ENCODE measurements at places on chromosomes 1 and 21.

DNA sequence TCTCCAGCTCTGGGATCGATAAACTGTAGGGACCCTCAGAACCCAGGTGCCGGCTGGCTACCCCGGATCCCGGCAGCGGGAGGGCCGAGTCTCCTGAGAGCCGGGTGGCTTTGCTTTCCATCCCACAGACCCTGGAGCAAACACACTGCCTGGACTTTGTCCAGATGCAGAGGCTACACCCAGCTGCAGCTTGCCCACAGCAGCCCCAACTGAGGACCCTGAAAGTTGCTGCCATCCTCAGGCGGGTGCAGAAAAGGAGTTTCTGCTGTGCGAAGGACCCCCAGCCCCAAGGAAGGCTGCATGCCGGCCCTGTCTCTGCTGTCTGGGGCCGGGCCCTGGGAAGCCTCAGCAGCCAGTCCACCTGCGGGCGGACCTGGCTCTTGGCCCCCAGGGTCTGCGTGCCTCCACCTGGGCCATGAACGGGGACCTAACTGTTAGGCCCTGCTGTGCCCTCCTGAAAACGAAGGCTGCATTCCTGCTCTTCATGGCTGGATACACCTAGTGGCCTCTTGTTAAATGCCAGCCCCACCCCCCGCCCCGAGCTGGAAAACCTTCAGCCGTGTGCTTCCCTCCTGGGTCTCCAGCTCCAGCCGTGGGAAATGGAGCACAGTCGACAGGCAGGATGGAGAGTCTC lies 97.5 kb upstream of the ARHGEF16 start:
- no peak for DNase-seq

DNA sequence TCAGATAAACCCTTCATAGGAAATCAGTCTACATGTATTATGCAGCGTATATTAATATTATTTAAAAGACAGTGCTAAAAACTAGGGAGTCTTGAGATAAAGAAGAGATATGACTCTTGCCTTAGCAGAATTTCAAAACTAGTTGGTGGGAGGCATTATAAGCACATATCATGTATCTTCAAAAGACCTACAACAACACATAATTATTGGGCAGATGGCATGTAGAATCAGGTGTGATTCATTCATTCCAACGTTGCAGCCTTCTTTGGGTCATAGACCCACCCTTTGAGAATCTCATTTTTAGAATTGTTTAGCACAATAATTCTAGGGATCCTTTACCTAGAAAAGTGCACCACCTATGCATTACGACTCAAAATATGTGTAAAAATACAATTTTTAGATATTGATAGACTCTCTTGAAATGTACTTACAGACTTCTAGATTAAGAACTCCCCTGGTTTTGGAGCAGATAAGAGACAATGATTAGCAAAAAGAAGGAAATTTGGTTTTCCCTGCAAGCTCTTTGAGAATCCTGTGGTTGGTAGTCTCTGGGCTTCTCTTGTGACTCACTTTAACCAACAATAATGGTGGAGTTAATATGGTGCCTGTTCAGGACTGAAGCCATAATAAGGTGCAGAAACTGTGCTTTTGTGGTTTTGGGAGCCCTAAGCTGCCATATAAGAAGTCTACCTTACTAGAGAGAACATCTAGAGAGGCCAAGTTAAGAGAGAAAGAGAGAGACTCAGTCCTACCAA lies 85.3 kb upstream of the RGS4 start:
- no peak for DNase-seq

DNA sequence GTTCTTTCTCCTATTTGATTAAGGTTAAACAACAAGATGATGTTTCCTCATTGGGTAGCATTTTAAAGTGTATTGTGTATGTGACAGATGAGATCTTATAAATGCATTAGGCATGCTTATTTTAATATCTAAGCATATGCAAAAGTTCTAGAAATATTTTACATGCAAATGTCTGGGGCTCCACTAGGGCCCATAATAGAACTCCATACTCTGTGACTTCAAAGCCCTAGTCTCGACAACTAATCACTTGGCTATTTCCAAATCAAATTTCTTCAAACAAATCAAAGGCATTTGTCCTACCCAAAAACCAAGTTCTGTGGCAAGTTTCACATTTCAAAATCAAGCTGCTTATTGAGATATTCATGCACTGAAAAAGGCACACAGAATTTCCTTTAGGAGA lies 385.6 kb upstream of the ST6GALNAC5 start:
- no peak for DNase-seq

GRCh38 chr1:191913260-191913977 lies 244.8 kb upstream of the RGS18 start:
- no peak for DNase-seq

GRCh38 chr1:145750426-145750825 lies 31.1 kb downstream of the CD160 start:
- DNase-seq: no peak

DNA sequence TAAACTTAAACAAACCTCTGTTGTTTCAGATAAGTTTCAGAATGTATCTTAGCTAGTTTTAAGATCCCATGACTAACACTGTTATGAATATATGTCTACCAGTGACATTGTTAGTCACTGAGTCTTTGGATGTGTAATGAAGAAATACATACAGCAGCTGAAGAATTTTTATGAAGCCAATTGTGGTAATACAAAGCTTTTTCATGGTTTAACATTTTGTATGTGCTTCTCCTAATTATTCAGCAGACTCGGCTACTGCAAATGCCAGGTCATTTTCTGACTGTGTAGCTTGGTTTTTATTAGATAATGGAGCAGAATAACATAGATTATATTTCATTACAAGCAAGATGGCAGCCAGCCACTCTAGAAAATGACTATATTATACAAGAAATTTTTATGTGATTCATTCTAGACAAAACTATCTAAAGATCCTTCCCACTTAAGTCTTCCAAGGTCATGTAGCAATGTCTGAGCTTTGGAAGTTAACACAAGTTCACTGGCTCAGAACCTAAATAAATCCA lies 147.8 kb downstream of the TNFSF18 start:
- DNase-seq: no peak

DNA sequence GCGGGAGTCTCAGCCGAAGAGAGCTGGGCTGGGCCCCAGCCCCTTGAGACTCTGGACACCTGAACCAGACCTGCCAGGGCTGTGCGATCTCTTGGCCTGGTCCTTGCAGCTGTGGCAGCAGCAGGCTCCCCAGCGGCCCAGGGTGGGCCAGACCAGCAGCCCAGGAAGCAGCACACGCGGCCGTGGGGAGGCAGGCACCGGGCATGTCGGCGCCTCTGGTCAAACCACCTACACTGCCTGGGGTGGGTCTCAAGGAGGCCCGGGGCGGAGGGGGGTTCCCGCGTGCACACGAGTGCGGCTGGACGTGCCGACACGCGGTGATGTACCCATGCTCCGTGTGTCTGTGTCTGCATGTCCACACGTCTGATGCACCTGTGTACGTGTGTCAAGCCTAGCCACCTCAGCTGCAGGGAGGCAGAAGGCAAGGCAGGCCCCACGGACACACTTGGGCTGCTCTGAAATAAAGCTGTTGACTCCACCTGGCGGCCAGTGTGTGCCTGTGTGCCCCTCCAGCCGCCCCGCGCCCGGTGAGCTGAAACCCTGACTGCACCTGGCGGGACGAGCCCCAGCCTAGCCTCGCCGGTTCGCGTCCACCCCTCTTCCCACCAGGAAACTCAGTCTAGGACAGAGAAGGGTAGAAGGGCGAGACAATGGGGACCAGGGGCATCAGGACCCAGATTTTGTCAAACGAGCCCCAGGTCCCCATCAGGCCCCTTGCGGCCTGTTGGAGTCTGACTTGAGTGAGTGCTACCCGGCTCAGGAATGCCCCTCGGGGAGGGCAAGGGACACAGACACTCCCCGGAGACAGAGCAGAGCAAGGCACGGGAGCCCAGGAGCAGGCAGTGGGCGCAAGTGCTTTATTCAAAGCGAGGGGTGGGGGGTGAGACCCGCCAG lies 11.6 kb downstream of the SCNN1D start:
- DNase-seq: no peak

DNA sequence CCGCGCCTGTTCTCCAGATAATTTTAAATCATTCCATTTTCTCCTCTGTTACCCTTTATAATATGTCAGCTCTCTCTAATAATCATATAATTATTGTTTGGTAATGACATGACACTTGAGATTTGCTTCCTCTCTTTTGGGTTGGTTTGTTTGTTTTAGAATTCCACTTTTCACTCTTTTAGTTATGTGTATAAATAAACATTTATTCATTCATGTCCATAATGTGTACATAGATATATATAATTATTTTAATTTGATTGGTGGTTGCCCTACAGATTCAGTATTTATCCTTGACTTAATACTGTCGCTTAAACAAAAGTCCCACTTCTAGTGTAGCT lies 93.4 kb upstream of the FMN2 start:
- DNase-seq: no peak

- no peak for DNase-seq
Observed at GRCh38 chr21:32122082-32122481, 156.8 kb downstream of the MIS18A start.

DNA sequence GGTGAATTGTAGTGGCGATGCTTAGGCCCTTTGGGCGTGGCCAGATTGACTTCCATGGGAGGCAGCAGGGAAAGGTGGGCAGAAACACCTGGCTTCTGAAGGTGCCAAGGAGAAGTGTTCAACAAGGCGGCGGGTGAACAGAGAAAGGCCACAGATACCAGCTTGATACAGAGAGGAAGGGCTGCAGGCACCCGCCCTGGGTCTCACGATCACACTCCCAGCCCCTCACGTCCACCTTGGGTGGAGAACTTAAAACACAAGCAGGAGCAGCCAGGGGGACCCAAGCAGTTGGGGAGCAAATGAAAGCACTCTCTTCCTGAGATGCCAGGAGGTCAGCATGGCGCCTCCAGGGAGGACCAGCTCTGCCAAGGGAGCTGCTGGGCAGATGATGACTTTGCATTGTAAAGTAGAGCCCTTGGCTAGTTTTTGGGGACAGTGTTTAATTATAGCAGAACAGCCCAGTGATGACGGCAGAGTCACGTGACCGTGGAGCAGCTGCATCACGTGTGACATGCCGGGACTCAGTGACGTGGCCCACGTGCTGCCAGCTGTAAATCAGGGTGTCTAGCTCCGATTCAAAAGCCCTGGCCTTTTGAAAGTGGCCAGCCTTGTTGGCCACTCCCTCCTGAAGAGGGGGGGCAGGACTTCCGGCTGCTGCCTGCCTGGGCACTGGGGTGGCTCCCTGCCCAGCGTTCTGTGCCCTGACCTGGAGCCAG lies 19.0 kb downstream of the SLC37A1 start:
- no peak for DNase-seq

DNA sequence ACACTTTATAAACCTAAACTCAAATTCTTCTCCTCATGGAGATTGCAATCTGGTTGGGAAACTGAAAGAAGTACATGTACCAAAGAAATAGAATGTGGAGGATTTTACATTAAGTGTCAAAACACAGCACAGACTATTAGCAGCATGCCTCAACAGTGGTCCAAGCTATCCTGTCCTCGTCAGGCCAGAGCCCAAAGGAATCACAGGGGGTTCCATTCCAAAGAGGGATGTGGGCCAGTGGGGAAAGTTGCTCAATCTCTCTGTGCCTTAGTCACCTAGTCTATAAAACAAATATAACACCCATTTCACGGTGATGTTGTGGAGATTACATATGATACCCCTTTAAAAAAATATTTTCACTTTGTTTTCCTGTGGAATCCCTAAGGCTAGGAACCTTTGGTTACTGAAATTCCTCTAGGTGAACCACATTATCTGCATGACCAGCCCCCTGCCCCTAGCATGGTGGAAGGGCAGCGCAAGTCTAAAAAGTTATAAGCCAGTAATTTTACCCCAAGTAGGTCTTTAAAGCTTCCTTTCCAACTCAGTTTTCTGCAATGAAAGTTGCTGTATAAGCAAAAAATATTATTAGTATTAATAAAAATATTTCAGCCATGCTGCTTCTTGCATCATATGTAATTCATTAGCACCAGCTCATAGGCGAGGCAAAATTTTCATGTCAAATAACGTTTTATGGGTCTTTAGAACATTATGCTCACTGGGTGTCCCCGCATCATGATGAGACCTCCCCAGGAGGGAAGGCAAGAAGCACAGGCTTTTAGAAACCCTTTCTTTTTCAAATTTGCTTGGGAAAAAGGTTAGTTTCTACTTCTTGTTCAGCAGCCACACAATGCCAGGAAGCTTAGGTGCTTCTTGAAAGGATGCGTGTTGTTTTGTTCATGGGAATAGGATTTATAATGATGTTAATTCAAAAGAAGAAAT lies 548.8 kb upstream of the PKN2 start:
- DNase-seq: no peak

DNA sequence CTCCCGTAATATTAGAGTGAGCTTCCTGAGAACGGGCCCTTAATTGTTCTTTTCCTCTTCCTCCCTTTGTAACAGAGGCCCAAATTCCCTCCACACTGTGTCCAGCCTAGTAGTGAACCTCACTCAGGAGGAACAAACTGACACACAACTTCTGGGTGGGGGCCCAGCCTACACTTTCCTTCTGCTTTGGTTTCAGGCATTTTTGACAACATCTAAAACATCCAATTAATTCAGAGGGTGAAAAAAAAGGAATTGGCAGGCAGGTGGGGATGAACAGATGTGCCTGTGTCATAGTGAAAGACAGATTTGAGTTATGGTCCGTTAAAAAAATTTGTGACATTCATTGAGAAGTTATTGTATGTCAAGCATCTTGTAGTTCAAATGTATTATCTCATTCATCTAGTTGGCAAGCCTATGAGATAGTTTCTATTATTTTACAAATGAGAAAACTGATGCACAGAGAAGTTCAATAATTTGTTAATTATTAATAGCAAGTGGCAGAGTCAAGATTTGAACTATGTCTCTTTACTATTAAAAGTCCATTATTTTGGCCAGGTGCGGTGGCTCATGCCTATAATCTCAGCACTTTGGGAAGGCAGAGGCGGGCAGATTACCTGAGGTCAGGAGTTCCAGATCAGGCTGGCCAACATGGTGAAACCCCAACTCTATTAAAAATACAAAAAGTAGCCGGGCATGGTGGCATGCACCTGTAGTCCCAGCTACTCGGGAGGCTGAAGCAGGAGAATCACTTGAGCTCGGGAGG lies 41.6 kb upstream of the LRIG2 start:
- DNase-seq: no peak

- DNase-seq: no peak
Observed at GRCh38 chr1:239308701-239309333, 77.6 kb upstream of the CHRM3 start.

DNA sequence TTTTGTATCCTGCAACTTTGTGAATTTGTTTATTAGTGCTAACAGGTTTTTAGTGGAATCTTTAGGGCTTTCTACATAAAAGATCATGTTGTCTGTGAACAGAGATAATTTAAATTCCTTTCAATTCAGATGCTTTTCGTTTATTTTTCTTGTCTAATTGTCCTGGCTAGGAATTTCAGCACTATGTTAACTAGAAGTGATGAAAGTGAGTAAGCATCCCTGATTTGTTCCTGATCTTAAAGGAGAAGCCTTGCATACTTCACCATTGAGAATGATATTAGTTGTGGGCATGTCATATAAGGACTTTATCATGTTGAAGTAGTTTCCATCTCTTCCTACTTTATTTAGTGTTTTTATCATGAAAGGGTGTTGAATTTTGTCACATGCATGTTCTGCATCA lies 23.6 kb upstream of the TRIM67 start:
- no peak for DNase-seq
